ENCODE measurements at places on chromosomes 11 and 22.

GRCh38 chr11:67197606-67198005, 68.7 kb upstream of the GRK2 start:
- DNase-seq = no peak

- DNase-seq = no peak
These were observed 8.9 kb downstream of the ABTB2 start for GRCh38 chr11:34348919-34349318.

DNA sequence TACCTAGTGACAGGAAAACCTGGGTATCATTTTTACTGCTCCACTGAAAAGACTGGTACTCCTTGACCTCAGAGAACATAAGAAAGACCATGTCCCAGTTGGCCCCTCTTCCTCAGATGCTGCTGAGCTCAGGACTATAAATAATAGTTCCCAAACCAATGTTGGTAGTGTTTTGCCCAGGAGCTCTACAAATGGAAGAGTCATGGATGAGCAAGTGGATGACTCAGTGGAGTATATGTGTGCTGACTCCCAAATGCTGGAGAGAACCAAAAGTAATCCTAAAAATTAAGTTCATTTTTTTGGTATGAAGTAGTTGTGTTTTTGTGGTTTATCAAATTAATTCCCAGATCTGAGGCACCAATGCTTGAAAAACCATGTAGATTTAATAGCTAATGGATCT, 482.0 kb downstream of the KCNA4 start:
- no peak for DNase-seq

DNA sequence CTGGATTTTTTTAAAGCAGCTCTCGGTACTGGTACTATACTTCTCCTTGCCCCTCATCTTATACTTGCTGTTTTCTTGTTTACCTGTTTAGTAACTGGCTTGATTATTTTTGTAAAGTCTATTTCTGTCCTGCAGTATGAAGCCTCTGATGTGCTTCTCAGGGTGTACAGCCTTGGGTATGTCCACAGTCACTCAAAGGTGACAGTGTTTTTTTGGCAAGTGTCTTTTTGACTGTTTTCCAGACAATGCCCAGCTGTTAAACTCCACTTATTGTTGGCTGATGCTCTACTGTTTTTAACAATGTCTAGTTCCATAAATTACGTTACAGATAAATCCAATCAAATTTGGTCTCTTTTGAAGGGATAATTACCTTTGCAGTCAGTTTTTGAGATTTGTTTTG, 475.2 kb downstream of the JRKL start:
- no peak for DNase-seq

- DNase-seq = no peak
These were observed 77.7 kb downstream of the BARX2 start for GRCh38 chr11:129453293-129453721.

- no peak for DNase-seq
These were observed 11.6 kb downstream of the CD81 start for GRCh38 chr11:2388431-2389376.

- no peak for DNase-seq
These were observed 431.8 kb upstream of the FAT3 start for GRCh38 chr11:91792779-91793262.

DNA sequence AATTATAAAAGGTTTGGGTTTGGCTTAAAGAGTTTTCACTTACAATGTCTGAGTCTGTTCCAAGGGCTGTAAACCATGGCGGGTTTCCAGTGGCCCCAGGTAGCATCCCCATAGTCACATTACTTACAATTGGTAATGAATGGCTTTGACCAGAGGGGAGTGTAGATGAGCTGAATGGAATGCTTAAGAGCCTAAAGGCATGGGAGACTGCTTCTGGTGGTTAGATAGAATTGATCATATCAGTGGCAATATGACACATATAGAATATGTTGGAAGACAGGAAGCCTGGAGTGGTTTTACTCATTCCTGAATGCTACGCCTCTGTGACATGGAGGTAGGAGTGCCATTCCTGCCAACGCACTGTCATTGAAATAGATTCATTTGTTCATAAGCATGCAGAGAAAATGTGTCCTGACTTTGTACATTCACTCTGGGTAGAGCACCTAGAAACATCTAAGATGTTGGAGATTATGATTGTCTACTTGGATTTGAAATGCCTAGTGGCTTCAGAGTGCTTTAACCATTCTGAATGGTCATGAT, 183.3 kb downstream of the BLID start:
- no peak for DNase-seq

- DNase-seq = no peak
These were observed 85.8 kb upstream of the E2F8 start for GRCh38 chr11:19326499-19326898.

DNA sequence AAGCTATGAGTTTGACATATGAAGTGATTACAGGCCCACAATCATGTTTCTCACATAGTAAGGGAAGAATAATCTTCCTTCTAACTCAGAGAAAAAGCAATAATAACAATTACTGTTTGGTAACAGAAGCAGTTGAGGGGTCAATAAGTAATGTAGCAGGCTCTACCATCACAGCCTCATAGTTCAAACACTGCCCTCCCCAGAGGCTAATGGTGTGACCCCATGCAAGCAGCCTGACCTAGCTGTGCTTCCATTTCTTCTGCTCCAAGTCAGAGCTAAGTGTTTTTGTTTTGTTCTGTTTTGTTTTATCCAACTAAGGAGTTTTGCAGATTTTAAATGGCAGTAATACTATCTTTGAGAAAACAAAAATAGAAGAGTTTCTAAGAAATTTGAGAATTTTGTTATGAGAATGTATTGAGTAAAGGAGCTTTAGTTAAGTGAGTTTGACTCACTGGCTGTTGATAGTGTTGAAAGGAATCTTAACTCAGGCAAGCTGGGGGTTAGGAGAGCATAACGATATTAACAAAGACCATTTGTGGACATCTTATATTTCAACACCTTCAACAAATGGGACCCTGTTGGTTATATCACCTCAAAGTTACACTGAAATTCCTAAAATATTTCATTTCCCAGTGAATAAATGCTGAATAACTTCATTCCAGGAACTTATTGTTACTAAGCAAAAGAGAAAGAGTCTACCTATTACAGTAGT, 48.5 kb downstream of the GUCY1A2 start:
- DNase-seq = no peak

GRCh38 chr22:28730179-28730578, 11.4 kb downstream of the CHEK2 start:
- no peak for DNase-seq

DNA sequence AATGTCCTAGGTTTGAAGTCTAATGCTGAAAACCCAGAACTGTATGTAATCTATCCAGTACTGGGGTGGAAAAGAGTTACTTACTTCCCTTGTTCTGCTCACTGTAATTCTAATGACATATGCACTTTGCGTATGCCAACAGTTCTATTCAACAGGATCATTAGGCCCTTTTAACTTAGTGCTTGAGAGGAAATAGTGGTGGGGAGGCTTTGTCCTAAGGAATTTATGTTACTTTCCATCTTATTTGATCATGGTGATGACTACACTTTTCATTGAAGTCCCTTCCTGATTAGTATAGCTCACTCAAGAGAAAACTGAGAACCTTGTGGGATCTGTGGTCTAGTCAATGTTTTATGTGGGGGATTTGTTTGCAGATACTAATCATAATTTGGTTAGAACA, 348.2 kb downstream of the GUCY1A2 start:
- no peak for DNase-seq

DNA sequence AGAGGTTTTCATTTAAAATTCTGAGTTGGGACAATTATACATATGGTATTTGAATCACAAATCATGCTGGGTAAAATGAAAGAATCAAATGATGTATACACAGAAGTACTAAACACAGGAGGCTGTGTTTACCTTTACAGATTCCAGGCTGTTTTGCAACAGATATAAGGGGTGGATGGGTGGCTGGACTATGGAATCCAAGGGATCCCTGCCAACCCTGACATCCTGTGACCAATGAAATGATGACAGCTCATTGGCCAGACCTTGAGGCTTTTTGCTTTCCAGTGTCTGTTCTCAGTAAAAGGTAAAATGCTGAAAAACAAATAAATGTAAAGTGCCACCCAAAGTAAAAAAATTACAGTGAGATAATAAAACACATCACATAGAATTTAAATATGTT, 3.3 kb upstream of the DDI1 start:
- DNase-seq = no peak

- DNase-seq = no peak
These were observed 4.3 kb upstream of the APOL6 start for GRCh38 chr22:35643991-35644390.

GRCh38 chr22:48486558-48486957, 1341.1 kb downstream of the BRD1 start:
- no peak for DNase-seq

GRCh38 chr11:134584001-134584561, 172.0 kb upstream of the B3GAT1 start:
- no peak for DNase-seq

- no peak for DNase-seq
These were observed 1996.9 kb downstream of the LRRC4C start for GRCh38 chr11:39462506-39462905.

- DNase-seq = no peak
These were observed 22.0 kb downstream of the ATG13 start for GRCh38 chr11:46639197-46639839.

DNA sequence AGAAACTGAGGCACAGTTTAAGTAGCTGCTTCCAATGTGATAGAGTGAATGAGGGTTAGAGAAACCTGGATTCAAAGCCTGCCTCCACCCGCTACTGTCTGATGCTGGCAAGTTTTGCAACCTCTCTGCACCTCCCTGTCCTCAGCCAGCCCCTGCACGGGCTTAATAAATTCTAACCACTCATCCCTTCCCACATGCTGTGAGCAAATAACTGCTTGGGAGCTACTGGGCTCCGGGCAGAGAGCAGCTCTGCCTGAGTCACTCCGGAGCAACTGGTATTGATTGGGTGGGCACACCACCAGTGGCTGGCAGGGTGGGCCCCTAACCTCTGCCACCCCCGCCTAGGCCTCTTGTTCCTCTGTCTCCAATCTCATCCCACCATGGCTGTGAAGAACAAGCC, 104.3 kb upstream of the SYT13 start:
- DNase-seq = no peak

- DNase-seq = no peak
These were observed 6.0 kb downstream of the KCNK7 start for GRCh38 chr11:65589444-65590239.

- no peak for DNase-seq
These were observed 16.3 kb downstream of the LGR4 start for GRCh38 chr11:27456140-27456794.

DNA sequence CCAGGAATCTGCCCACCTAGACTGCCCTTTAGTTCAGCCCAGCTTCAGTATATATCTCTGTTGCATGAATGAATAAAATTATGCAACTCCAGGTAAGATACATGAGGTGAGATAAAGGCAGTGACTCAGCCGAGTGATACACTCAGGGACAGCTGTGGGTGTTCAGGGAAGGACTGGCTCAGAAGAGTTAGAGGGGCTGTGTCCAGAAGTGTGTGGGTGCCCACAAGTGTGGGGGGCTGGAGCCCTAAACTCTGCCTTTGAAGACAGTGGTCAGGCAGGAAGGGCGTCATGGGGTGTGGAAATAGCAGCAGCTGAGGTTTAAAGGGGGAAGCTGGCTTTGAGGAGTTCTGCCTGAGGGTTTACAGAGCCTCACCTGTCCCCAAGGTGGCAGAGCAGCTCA, 8.3 kb downstream of the FTH1 start:
- DNase-seq = no peak

DNA sequence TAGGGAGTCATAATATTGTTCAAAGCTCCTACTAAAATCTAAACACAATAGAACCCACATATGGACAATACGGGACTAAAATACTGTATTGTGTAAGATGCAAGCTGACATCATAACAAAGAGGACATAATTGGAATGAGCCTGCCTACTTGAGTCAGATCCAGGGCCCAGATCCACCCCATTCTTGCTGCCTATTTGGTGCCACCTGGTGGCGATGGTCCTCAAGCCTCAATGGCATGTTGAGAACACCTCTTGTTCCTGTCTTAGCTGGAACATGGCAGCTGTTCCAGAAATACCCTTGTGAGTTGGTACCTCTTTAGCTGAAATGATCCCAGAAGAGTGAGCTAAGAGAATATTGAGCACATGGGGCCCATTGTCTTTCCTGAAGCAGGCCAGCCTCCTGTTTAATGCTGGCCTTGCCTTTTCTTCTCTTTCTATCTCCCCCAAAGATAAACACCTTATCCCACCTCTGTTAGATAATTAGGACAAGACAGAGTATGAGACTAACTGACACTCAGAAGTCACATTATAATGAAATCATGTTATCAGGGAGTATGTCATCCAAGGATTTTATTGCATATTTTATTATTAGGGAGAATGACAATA, 680.9 kb upstream of the ANO5 start:
- no peak for DNase-seq

GRCh38 chr11:112734207-112734606, 227.0 kb upstream of the NCAM1 start:
- no peak for DNase-seq

DNA sequence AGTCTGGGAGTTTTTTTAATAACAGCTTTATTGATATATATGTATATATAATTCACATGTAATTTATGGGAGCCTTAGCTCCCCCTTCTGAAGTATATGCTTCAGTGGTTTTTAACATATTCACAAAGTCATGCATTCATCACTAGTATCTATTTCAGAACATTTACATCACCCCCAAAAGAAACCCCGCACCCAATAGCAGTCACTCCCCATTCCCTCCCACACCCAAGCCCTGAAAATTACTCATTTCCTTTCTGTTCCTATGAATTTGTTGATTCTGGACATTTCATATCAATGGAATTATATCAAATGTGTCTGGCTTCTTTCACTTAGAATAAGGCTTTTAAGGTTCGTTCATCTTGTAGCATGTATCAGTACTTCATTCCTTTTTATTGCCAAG, 35.6 kb upstream of the SYT7 start:
- DNase-seq = no peak

GRCh38 chr11:84230402-84230801, 944.2 kb upstream of the CCDC90B start:
- no peak for DNase-seq

DNA sequence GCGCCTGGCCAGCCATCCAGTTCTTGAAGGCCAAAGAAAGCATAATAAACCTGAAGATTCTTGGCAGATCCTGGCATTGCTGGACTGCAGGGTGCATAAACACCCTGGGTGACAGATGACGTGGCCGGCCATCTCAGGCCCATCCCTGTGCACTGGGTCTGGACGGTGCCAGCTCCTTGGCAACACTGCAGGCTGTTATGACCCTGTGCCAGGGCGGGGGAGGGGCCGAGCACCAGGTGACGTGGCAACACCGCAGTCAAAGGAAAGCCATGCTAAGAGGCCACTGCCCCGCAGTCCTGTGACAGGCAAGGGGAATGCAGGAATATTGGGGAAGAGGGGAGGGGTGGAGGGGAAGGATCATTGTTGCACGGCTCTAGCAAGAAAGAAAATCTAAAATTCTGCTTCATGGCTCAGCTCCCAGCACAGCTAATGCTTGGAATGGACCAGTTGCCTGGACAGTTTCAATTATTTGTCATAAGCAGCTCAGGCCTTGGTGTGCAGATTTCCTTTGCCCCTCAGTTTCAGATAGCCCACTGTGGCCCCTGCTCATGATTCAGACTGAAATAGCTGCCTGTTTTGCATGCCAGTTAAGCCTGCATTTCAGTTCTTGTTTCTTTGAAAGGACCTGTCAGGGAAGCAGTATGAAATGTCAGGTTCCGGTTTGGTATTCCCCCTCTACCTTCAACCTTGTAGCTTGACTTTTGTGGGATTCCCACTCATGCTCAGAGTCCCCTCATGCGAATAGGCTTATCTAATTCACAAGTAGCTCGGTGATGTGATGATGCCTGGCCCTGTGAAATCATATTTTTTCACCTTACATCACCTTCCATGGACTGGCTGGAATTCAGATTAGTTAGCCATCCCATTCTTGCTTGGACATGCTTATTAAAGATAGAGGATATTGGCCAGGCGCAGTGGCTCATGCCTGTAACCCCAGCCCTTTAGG, 29.7 kb upstream of the DDX6 start:
- DNase-seq = no peak

- DNase-seq = no peak
These were observed 1.6 kb downstream of the PAX6 start for GRCh38 chr11:31809541-31809856.
